ENCODE measurements at places on chromosomes 12 and 14.

DNA sequence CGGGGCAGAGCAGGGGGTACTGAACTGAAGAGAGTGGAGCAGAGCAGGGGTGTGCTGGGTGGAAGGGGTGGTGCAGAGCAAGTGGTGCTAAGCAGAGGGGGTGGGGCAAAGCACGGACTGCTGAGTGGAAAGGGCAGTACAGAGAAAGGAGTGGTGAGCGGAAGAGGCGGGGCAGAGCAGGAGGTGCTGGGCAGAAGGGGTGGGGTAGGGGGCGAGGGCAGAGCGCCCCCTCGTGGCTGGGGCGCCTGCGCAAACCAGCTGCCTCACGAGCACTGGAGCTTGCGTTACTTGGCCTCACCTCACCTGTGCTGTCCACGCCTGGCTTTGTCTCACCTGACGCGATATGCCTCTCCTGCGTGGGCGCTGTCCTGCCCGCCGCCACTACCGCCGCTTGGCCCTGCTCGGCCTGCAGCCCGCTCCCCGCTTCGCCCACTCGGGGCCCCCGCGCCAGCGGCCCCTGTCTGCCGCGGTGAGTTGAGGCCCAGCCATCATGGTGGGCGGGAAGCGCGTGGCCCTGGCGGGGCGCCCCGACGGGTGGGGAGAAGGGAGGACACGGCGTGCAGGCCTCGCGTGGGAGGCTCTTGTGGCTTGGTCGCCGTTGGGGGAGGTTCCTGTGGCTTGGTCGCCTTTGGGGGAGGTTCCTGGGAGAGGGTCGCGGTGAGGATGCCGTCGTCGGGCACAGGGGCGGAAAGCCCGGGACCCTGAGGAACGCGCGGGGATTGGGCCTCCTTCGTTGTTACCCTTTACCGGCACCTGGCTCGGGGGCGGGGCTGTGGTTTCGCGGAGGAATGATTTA, at the start of gene COX8C:
Gene COX8C (plus strand): TSS at position 257 of the 796 bp plus-strand sequence. CDS start 87 bp downstream, at position 344.
- DNase-seq: no peak

GRCh38 chr12:81128930-81129554, 51.2 kb downstream of the ACSS3 start:
- no peak for DNase-seq

- DNase-seq: no peak
Measured at GRCh38 chr12:3456809-3457208, 34.2 kb upstream of the PRMT8 start.

DNA sequence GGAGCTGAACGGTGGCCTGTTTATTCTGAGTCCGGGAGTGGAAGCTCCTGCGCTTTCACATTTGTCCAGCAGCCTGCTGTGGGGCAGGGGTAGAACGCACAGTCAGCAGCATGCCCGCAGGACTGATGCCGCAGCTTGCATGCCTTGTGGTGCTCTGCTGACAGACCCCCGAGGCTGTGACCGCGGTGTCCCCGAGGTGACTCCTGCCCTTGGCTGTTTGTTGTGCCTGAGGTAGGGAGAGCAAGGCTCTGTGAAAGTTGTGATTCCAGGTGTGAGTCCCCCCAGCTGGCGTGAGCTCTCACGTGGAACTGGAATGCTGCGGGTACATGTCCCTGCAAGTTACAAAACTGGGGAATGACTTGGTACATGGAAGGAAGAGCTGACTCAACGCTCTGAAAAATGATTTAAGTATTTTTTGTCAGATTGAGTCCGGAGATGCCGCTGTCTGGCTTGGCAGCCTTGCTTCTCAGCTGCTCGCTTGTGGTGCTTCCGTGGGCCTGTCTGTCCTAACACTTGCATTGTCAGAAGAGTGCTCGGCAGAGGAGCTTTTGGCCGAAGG, 18.1 kb downstream of the MLXIP start:
- no peak for DNase-seq

GRCh38 chr14:96423446-96424108, 31.6 kb downstream of the AK7 start:
- DNase-seq: no peak

- no peak for DNase-seq
Measured at GRCh38 chr14:95174184-95174792, 17.0 kb upstream of the DICER1 start.

DNA sequence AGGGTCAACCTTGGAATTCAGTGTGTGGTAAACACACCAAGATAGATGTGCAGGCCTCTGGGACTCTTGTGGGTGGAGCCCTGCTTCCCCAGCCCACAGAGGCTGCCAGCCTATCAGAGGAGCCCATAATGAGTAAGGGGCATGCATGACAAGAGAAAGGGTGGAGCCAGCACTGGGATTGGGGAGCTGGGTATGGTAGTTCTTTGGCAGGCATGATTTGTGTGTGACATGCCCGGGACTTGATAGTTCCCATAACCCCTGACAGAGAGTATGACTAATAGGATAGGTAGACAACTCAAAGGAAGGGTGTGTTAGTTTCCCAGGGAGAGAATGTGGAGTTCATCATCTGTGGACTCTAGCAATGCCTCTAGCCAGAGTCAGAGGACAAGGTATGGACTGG, 143.0 kb downstream of the EMP1 start:
- DNase-seq: no peak

- DNase-seq: peak; percentile 76
Measured at GRCh38 chr14:106879241-106879640, 1352.9 kb downstream of the TMEM121 start.

- DNase-seq: no peak
Measured at GRCh38 chr14:54593860-54594259, 26.9 kb downstream of the SAMD4A start.

DNA sequence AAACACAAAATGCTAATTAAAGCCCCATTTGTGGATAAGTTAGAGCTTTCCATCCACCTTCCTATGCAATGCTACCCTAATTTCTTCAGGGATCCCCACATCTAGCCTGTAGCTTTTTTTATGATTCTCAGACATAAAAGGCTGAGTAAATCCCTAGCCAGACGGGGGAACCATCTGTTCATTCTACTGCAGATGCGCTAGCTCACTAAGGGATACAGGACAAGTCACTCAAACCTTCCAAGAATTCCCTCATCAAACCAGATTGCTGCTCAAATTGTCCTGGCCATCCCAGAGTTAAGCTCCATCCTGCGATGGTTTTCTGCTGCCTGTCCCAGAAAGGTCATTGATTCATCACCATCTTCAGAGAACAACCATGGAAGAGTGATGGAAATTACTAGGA, 56.7 kb downstream of the MYRFL start:
- DNase-seq: no peak

GRCh38 chr14:86954623-86955022, 1038.4 kb downstream of the GALC start:
- DNase-seq: no peak

DNA sequence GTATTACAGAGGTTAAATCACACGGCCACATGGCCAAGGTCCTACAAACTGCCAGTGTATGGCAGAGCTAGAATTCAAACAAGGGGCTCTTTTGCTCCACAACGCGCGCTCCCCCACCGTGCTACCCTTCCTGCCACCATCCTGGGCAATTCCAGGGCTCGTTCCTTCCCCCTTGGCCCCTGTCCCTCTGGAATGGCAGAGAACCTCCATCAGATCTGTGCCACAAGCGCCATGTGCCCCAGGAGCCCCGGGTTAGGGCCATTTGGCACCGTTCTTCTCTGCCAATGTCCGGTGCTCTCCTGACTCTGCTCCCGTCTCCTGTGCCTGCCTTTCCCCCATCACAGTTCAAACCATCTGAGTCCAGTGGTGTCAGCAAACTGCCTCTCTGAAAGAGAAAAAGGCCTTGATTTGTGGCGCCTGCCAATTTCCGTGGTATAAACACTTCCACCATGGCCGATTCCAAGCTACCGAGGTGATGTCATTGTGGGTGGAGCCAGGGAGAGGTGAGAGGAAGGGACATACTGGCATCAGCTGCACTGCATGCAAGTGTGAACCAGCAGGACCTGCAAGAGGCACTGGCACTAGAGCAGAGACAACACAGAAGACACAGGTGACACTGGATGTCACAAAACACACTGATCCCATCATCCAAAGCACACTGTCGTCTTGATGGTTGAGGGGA, 163.1 kb downstream of the CALM1 start:
- DNase-seq: no peak

DNA sequence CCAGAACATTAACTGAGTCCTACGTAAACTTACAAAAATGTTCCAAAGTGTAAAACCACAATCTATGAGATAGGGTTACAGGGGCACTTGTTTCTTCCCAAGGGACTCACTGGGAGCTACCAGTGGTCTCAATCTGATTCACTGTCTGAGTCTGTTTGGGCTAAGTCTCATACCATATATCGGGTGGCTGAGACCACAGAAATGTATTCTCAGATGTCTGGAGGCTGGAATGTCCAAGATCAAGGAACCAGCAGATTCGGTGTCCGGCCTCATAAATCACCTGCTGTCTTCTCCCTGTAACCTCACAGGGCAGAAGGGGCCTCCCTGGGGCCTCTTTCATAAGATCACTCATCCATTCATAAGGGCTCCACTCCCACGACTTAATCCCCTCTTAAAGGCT, 616.3 kb upstream of the TMEM132C start:
- DNase-seq: no peak

GRCh38 chr12:96886998-96887677, 19.9 kb upstream of the NEDD1 start:
- no peak for DNase-seq

DNA sequence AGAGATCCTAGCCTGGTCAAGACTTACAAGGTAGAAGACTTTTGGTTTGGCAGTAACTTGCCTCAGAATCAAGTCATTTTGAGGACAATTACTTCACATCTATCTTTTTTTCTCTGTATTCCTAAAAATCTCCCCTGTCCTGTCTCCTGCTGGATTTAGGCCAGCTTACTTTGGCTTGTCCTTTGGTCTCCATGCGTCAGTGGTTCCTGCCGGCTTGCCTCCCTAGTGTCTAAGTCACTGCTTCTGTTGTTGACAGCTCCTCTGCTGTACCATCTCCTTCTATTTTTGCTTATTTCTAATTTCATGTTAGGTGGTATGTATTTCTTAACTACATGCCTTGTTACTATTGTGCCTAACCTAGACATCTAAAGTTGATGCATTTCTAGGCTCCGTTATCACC, 39.7 kb upstream of the FBLN5 start:
- DNase-seq: no peak

- DNase-seq: no peak
Measured at GRCh38 chr12:94186278-94187241, 38.2 kb downstream of the PLXNC1 start.

GRCh38 chr14:87628129-87628528, 364.9 kb downstream of the GALC start:
- no peak for DNase-seq

DNA sequence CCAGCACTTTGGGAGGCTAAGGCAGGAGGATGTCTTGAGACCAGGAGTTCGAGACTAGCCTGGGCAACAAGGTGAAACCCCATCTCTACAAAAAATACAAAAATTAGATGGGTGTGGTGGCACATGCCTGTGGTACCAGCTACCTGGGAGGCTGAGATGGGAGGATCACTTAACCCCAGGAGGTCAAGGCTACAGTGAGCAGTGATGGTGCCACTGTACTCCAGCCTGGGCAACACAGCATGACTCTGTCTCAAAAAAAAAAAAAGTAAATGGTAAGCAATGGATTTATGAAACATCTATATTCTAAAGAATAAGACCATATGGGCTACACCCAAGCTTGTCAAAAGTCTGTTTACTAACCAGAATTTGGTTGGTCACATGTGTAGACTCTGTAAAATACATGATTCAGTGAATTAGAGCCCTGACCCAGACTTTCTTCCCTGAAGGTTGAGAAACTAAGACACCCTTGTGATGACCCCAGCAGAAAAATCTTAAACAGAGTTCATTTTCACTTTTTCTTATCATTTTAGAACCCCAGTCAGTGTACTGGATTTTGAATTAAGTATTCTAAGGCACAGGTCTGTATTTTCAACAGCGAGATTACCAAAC, 12.1 kb downstream of the FGD6 start:
- no peak for DNase-seq

DNA sequence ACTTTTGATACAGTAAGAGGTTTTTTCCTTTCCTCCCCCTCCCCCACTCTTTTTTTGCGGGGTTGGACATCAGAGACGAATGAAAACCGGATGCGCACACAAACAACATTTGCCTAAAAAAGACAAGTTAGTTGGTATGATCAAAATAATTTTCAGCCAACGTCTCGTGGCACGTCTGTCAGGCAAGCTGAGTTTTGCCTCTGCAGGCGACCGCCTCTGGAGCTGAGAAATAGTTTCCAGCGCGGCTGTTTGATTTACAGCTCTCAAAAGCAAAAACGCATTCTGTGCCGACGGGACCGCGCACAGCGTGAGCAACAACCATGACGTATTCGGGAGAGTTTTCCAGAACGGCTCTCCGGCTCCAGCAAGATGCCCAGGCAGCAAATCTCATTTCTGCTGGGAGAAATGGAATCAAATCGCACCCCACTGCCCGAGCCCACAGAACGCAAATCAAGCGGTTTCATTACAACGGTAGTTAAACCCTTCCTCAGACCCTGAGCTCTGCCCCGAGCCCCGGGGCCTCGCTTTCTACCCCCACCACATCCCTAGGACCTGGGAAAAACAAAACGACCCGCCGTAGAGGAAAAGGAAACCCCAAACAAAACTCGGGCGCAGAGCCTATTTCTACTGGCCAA, 14.2 kb upstream of the CALM1 start:
- DNase-seq: peak; percentile 77

DNA sequence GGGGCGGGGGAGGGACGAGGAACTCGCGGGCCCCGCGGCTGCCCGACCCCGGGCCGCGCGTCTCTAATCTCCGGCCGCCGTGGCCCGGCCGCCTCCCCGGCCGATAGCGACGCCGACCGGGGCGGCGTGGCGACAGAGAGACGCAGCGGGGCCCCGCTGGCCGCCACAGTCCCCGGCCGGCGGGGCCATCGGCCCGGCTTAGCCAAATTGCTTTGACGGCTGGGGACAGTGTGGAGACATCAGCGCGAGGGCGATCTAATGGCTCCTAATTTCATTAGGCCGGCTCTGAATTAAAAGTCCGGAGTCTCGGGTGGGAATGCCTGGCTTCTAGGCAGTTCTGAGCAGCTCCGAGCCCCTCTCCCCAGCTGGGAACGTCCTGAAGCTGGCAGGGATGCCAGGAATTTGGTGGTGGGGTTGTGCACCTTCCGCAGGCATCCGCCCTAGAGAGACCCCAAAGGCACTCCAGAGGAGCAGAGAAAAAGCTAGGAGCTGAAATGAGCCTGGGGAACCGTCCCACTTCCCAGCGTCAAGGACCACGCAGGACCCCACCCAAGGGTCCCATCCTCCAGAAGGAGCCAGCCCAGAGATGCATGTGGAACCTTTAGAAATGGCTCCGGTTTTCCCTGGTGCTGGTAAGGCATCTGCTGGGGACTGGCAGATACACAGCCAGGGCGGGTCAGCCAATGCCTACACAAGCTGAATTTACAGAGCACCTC, 9.6 kb downstream of the TBX5 start:
- no peak for DNase-seq

- no peak for DNase-seq
Measured at GRCh38 chr12:64912516-64913255, 88.2 kb downstream of the TBC1D30 start.

GRCh38 chr14:99473458-99473857, 7.2 kb downstream of the SETD3 start:
- no peak for DNase-seq

- DNase-seq: no peak
Measured at GRCh38 chr12:49346659-49347310, at the start of gene DNAJC22. DNAJC22 (plus strand) TSS chr12:49346888; CDS start chr12:49348873, 1,985 bp downstream.

DNA sequence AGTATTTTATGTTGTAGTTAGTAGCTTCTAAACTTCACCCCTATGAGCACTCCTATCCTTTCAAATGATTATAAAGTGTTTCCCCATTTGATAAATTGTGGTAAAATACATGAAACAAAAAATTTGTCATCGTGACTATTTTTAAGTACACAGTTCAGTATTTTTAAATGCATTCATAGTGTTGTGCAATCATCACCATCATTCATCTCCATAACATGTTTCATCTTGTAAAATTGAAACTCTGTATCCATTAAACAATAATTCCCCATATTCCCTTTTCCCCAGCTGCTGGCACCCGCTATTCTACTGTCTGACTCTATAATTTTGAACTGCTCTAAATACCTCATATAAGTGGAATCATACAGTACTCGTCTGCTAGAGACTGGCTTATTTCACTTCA, 52.5 kb downstream of the ATP23 start:
- no peak for DNase-seq
